ENCODE measurements at places on chromosomes 6 and 20. TPM values are rescaled to one million over a fixed set of nuclear protein-coding genes. Genes with fewer than 3 reads are reported as not detected.

Gene PLCB1
- total RNA-seq = 32.4 TPM

Gene SCRT2
- total RNA-seq = not detected

Gene IMPG1
- total RNA-seq = not detected

Gene FOXF2
- total RNA-seq = 1.2 TPM

Gene LY6G6C
- total RNA-seq = not detected

Gene SLA2
- 3.7 TPM for total RNA-seq

Gene MACROD2
- 12.5 TPM for total RNA-seq

Gene PNLDC1
- not detected for total RNA-seq

Gene DLK2
- total RNA-seq = 3.9 TPM

Gene FUT9
- not detected for total RNA-seq

Gene CST2
- not detected for total RNA-seq

Gene ZNF512B
- total RNA-seq = 10.3 TPM

Gene RNF182
- 2.2 TPM for total RNA-seq

DNA sequence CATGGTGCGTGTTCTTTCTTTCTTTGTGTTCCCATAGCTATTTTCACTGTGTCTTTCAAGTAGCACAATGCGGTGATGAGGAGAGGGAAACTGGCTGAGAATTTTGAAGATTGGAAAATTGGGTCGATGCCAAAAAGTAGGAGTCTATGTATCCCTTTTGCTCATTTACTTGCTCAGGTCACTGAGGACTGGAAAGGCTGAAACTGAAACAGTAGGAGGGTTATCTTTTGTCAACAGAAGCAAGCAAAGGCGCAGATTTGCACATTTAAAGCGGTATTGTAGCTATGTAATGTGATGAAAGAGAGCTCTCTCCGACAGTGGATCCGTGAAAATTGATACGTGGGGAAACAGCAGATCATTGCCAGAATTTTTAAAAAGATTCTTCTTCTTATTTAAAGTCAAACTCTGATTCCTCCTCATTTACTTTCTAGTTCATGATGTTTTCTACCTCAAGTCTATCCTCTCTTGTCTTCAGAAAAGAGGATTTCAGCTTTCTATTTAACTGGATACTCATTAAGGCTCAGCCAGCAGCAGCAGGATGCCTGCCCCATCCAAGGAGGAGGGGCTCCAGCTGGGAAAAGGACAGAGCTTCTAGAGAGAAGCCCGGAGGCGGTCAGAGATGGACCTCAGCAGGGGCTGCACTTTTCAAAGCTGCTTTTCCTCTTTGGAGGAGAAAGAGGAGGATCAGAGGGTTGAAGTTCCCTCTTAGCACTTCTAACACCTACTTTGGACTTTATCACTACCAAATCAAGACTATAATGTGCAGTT lies 15.9 kb upstream of the FYN start:
- H3K4me3 ChIP-seq = peak overlapping the region; percentile 27
- no peaks in the 10 kb centered on the region for H3K36me3 ChIP-seq
- H3K27me3 ChIP-seq = no peaks in the 10 kb centered on the region
- peak overlapping the region; percentile 25 for H3K27ac ChIP-seq

DNA sequence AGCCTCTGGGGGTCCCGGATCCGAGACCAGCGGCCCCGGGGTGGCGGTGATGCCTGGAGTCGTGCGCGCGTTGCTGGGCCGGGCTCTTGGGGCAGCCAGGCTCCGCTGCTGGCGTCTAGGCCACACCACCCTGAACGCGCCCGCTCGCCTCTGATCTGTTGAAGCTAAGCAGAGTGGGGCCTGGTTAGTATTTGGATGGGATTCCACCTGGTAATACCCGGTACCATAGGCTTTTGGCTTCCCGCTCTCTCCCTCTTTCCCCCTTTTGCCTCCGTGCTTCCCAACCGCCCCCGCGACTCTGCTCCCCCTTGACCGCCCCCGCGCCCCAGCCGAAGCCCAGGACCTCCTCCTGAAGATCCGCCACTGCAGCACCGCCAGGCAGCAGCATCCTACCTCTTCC lies 1383.5 kb upstream of the DEFB115 start:
- DNase-seq = peak; percentile 97
- no peaks in the 10 kb centered on the region for H3K27me3 ChIP-seq
- H3K4me1 ChIP-seq = no peaks in the 10 kb centered on the region
- H3K27ac ChIP-seq = no peak overlapping the region

GRCh38 chr20:49742948-49743347 lies 29.3 kb upstream of the B4GALT5 start:
- no peak overlapping the region for H3K27ac ChIP-seq
- DNase-seq = no peak
- H3K36me3 ChIP-seq = no peaks in the 10 kb centered on the region
- H3K4me1 ChIP-seq = peaks cover 7% of the 10 kb centered on the region

GRCh38 chr6:54108271-54108670 lies 3.0 kb upstream of the MLIP start:
- no peaks in the 10 kb centered on the region for H3K27me3 ChIP-seq
- no peak overlapping the region for H3K4me3 ChIP-seq
- no peaks in the 10 kb centered on the region for H3K36me3 ChIP-seq

DNA sequence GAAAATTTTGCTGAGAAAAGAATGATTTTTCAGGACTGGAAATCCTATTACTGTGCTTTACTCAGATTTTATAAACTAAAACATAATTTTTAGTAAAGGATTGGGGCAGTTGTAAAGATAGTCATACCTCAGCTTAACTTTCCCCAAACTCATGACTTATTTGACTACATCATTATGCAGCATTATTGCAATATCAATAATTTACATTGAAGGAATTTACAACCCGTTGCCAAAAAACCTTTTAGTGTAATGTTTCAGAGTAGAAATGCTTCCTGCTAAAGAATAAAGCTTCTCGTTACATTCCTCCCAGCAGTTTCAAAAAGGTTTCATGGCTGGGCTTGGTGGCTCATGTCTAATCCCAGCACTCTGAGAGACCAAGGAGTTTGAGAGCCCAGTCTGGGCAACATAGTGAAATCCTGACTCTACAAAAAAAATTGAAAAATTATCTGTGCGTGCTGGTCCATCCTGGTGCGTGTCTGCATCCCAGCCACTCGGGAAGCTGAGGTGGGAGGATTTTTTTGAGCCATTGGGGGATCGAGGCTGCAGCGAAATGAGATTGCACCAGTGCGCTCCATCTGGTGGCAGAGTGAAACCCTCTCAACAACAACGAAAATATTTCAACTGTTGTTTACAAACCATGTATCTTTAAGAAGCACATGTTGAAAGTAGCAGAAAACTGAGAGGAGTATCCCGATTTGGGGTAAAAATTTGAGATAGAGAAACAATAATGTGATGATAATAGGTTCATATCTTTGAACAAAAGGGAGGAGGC lies 4.4 kb downstream of the AMD1 start:
- H3K27me3 ChIP-seq = no peaks in the 10 kb centered on the region
- H3K27ac ChIP-seq = no peak overlapping the region
- no peaks in the 10 kb centered on the region for H3K36me3 ChIP-seq

DNA sequence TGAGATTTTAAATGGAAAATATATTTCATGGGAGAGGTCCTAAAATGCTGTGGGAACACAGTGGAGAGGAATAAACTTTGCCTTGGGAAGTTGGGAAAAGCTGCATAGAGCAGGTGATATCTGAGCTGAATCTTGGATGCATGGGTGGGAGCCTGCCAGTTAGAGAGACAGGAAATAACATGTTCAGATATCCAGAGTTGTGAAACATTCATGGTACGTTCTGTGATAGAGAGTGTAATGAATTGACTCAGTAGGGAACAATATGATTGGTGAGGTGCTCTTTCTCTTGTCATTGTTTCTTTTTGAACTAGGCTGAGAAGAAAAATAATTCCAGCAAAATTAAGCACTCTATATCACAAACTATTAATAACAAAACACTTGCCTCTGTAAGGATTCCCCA lies 72.8 kb downstream of the RPS12 start:
- no peaks in the 10 kb centered on the region for H3K4me1 ChIP-seq
- no peak overlapping the region for H3K27ac ChIP-seq
- no peaks in the 10 kb centered on the region for H3K36me3 ChIP-seq
- H3K27me3 ChIP-seq = no peaks in the 10 kb centered on the region
- no peak overlapping the region for H3K4me3 ChIP-seq
- no peak for DNase-seq

DNA sequence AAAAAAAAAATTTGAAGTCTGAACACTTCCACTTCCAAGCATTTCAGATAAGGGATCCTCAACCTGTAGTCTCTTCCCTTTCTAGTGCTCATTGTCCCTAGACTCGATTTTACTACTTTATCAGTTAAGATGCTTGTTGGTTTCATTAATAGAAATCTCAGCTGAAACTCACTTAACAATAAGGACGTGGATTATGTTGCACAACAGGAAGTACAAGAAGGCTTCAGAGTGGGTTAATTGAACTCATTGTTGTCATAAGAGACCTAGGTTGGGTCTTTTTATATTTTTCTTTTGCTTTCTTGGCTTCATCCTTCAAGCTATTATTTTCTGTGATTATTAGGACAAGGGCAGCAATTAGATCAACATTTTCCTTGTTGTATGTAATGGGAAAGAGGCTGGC lies 175.2 kb downstream of the CDKAL1 start:
- H3K36me3 ChIP-seq = no peaks in the 10 kb centered on the region
- no peak for DNase-seq
- H3K4me1 ChIP-seq = peaks cover 23% of the 10 kb centered on the region
- no peaks in the 10 kb centered on the region for H3K27me3 ChIP-seq
- no peak overlapping the region for H3K4me3 ChIP-seq

GRCh38 chr6:20936949-20937348 lies 402.7 kb downstream of the CDKAL1 start:
- no peaks in the 10 kb centered on the region for H3K4me1 ChIP-seq
- no peaks in the 10 kb centered on the region for H3K27me3 ChIP-seq
- no peak overlapping the region for H3K27ac ChIP-seq
- no peak overlapping the region for H3K4me3 ChIP-seq
- H3K36me3 ChIP-seq = no peaks in the 10 kb centered on the region

GRCh38 chr20:8663424-8663823 lies 405.5 kb upstream of the PLCB4 start:
- H3K27ac ChIP-seq = no peak overlapping the region
- DNase-seq = no peak
- no peak overlapping the region for H3K4me3 ChIP-seq
- no peaks in the 10 kb centered on the region for H3K4me1 ChIP-seq

DNA sequence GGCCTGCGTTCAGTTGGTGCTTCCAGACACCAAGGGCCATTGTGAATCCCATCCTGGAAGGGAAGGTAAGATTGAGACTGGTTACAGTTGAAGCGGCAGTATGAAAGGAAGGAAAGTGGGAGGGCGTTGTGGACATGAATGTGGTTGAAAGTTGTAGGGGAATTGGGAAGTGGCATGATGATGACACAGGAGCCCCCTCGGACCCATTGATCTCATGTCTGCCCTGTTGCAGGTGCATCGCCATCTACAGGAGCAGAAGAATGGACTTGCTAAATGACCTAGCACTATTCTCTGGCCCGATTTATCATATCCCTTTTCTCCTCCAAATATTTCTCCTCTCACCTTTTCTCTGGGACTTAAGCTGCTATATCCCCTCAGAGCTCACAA lies 5.5 kb downstream of the HLA-DQA1 start:
- H3K27me3 ChIP-seq = no peaks in the 10 kb centered on the region
- no peaks in the 10 kb centered on the region for H3K36me3 ChIP-seq
- H3K4me1 ChIP-seq = no peaks in the 10 kb centered on the region
- DNase-seq = no peak
- H3K27ac ChIP-seq = no peak overlapping the region

DNA sequence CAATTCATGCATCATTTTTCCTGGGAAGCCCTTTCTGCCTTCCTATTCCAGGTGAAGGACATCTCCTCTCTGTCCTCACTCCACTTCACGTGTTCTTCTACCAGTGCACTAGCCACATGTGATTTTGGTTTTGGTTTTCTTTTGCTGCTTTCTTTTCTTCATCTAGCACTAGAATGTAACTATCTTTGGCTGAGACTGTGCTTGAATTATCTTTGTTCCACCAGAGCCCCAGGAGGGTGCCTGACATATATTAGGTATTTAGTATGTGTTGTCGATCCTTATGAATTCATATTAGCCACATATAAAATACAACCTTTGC lies 79.9 kb downstream of the VGLL2 start:
- no peaks in the 10 kb centered on the region for H3K27me3 ChIP-seq
- no peak overlapping the region for H3K4me3 ChIP-seq
- H3K36me3 ChIP-seq = no peaks in the 10 kb centered on the region

GRCh38 chr6:33205191-33206026 lies 954 bp downstream of the HSD17B8 start:
- H3K4me1 ChIP-seq = peaks cover 68% of the 10 kb centered on the region
- H3K27ac ChIP-seq = peak overlapping the region; percentile 36
- no peaks in the 10 kb centered on the region for H3K27me3 ChIP-seq
- DNase-seq = no peak
- H3K4me3 ChIP-seq = peak overlapping the region; percentile 52
- H3K36me3 ChIP-seq = peaks cover 30% of the 10 kb centered on the region

- H3K27me3 ChIP-seq = no peaks in the 10 kb centered on the region
- H3K27ac ChIP-seq = no peak overlapping the region
- no peak overlapping the region for H3K4me3 ChIP-seq
- DNase-seq = no peak
Measured at GRCh38 chr6:4640139-4640538, 136.1 kb upstream of the CDYL start.

GRCh38 chr6:89944181-89944755 lies 50.0 kb downstream of the GJA10 start:
- no peak for DNase-seq
- H3K27me3 ChIP-seq = no peaks in the 10 kb centered on the region
- H3K4me3 ChIP-seq = no peak overlapping the region
- H3K36me3 ChIP-seq = no peaks in the 10 kb centered on the region
- no peaks in the 10 kb centered on the region for H3K4me1 ChIP-seq
- H3K27ac ChIP-seq = no peak overlapping the region

- DNase-seq = no peak
- no peak overlapping the region for H3K4me3 ChIP-seq
- H3K36me3 ChIP-seq = no peaks in the 10 kb centered on the region
- H3K27me3 ChIP-seq = no peaks in the 10 kb centered on the region
- no peaks in the 10 kb centered on the region for H3K4me1 ChIP-seq
Measured at GRCh38 chr6:82076916-82077315, 170.6 kb downstream of the IBTK start.

DNA sequence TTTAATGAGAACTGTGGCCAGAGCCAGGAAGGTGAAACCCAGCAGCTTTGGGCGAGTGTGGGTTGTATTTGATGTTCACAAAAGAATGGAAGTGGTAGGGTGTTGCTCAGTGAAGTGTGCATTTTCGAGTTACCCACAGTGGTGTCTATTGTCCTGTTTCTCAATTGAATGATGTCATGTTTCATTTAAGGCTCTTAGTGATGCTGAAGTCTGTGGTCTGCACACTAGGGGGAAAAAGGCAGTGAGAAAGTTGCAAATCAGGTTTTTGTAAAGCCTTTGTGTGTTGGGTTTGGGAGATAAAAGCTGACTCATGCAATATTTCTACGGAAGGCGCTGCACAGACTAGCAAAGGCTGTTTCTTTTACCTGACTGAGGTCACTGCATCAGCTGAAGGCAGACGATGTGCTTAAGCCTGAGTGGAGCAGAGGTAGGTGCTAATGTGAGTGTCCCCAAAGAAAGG lies 121.1 kb downstream of the PLEKHG1 start:
- no peak for DNase-seq
- no peak overlapping the region for H3K27ac ChIP-seq
- no peak overlapping the region for H3K4me3 ChIP-seq
- H3K36me3 ChIP-seq = no peaks in the 10 kb centered on the region

DNA sequence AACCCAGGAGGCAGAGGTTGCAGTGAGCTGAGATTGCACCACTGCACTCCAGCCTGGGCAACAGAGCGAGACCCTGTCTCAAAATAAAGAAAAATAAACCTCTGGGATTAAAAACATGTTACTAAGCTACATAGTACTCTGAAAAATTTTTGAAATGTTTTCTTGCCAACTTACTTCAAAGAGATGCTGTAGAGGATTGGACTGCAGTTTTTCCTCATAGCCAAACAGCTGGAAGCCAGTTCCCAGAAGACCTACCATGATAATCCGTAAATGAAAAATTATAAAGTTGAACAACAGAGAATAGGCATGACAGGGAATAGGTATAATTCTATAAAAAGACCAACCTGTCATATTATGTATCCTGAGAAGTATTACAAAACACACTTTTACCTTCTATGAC lies 48.0 kb downstream of the RARS2 start:
- H3K27me3 ChIP-seq = no peaks in the 10 kb centered on the region
- H3K36me3 ChIP-seq = peaks cover 31% of the 10 kb centered on the region
- no peaks in the 10 kb centered on the region for H3K4me1 ChIP-seq
- no peak for DNase-seq
- no peak overlapping the region for H3K27ac ChIP-seq

All from vagina (tissue), 2 donors.